ENCODE measurements at places on chromosomes 13 and 19. TPM values are rescaled to one million over a fixed set of nuclear protein-coding genes. Genes with fewer than 3 reads are reported as not detected.

OR7D2 gene
- not detected for total RNA-seq

GRCh38 chr19:1408300-1409203 lies 1.2 kb downstream of the DAZAP1 start:
- peak; percentile 71 for DNase-seq

CNFN gene
- total RNA-seq: 2.8 TPM

DNA sequence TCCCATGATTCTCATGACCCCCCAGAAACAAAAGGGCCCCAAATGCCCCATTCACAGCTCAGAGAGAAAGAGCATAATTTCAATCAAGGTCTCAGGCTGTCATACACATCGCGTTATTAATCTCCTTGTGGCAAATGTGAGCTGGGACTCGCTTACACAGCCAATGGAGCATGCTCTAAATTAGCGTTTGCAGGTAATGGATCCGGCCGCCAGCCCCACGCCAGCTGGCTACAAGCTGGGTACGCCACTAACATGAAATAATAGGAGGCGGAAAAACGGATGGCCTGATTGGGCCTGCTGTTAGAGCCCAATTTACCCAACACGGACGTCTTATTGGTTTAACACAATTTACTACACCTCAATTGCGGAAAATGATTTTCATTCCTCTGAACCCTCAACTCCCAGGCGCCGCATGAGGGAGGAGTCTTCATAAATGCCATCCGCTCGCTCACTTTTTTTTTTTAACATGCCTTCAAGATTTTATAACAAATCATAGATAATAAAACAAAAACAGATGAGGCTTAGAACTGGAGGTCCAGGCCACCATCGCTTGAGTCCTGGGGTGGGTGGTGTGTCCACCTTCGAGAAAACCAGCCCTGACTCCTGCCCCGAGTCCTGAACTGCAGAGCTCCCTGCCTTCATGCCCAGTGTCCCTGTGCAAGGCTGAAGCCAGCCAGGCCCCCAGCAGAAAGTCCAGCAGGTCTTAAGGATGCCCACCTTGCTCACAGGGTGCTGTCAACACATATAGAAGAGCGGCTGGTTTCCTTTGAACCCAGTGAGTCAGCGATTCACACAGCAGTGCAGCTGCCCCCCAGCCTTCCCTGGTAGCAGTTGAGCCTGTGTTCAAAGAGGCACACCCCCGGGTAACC lies 62.1 kb downstream of the PEPD start:
- peak; percentile 16 for DNase-seq

NUDT19 gene
- total RNA-seq: 3.2 TPM

DNA sequence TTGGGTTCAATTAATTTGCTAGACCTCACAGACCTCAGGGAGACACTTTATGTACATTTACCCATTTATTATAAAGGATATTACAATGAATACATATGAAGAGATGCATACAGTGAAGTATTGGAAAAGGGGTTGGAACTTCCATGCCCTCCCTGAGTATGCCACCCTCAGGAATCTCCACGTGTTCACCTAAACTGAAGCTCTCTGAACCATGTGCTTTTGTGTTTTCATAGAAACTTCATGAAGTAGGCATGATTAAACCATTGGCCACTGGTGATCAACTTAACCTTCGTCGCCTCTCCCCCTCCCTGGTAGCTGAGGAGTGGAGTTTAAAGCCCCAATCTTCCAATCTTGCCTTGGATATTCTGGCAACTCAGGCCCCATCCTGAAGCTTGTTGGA lies 20.3 kb downstream of the ZNF160 start:
- DNase-seq: no peak

ZNF486 gene
- 69.8 TPM for total RNA-seq

FFAR2 gene
- total RNA-seq: not detected

ZNF208 gene
- not detected for total RNA-seq

DNA sequence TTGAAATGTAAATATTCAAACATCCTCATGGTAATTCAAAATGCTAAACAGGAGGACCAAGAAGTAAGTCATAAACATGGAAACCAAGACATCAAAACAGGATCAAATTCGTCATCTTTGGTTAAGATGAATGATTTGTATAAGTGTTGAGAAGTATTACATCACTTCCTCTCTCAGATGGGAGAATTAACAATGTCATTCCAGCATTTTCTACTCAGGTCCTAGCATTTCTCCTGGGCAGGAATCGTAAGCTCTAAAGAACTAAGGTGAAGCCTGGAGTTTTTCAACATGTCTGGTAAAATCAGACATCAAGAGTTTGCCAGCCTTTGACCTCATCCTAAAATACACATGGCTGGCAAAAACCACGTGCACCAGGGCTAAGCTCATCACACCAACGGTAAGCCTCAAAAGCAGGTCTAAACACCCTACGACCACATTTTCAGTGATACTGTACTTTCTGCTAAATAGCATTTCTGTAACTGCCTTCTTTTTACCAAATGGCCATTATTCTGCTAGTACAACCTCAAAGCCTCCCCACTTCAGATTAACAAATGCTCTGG lies 24.8 kb downstream of the RANBP3 start:
- DNase-seq: no peak

SELENOW gene
- 291 TPM for total RNA-seq

PLK5 gene
- 0.69 TPM for total RNA-seq

- DNase-seq: no peak
Measured at GRCh38 chr19:28242317-28242927, 970.5 kb downstream of the UQCRFS1 start.

DNA sequence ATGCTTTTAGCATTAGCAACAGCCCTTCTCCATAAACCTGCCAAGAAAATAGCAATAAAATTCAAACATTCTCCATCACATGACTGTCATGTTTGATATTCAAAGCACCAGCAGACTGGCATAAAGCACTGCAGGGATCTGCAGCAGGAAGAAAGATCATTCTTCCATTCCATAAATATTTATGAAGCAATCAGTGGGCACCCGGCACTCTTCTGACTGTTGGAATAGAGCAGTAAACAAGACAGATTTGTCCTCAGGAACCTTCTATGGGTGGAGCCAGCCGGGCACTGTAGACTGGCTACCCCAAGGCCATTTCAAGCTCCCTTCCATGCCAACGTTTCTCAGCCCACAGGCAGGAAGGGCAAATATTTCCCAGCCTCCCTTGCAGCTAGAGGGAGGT lies 25.5 kb downstream of the PLA2G4C start:
- DNase-seq: no peak

- no peak for DNase-seq
Measured at GRCh38 chr13:48679941-48680680, 26.4 kb downstream of the CYSLTR2 start.

ZSWIM4 gene
- 46.0 TPM for total RNA-seq

MBD3L4 gene
- total RNA-seq: not detected

DNA sequence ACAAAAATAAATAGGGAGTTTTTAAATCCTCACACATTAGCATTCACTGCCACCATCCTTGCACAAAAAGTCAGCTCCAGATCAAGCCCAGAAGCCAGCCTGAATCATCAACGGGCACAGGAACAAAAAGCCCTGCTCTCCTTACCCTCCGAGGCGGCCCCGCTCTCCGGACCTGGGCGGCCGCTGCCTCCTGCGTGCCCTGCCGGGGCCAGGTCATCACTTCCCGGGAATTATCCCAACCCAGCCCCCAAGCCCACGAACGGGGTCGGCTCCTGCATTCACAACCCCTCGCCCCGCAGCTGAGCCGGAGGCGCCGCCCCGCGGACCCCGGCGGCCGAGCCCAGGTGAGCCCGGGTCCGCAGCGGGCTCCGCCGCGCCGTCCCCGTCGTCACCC lies 754 bp downstream of the DNAJB1 start:
- no peak for DNase-seq

- DNase-seq: no peak
Measured at GRCh38 chr13:110616103-110617101, 1.1 kb downstream of the NAXD start.

- no peak for DNase-seq
Measured at GRCh38 chr13:47134939-47135489, 238.2 kb upstream of the HTR2A start.

- DNase-seq: no peak
Measured at GRCh38 chr13:80109303-80109702, 231.6 kb downstream of the SPRY2 start.

CYP4F8 gene
- total RNA-seq: not detected

ZSCAN5C gene
- 0.32 TPM for total RNA-seq

ZNF296 gene
- total RNA-seq: 6.3 TPM

- no peak for DNase-seq
Measured at GRCh38 chr13:76160961-76161925, 525.1 kb downstream of the LMO7 start.

RUBCNL gene
- 1.9 TPM for total RNA-seq

DNA sequence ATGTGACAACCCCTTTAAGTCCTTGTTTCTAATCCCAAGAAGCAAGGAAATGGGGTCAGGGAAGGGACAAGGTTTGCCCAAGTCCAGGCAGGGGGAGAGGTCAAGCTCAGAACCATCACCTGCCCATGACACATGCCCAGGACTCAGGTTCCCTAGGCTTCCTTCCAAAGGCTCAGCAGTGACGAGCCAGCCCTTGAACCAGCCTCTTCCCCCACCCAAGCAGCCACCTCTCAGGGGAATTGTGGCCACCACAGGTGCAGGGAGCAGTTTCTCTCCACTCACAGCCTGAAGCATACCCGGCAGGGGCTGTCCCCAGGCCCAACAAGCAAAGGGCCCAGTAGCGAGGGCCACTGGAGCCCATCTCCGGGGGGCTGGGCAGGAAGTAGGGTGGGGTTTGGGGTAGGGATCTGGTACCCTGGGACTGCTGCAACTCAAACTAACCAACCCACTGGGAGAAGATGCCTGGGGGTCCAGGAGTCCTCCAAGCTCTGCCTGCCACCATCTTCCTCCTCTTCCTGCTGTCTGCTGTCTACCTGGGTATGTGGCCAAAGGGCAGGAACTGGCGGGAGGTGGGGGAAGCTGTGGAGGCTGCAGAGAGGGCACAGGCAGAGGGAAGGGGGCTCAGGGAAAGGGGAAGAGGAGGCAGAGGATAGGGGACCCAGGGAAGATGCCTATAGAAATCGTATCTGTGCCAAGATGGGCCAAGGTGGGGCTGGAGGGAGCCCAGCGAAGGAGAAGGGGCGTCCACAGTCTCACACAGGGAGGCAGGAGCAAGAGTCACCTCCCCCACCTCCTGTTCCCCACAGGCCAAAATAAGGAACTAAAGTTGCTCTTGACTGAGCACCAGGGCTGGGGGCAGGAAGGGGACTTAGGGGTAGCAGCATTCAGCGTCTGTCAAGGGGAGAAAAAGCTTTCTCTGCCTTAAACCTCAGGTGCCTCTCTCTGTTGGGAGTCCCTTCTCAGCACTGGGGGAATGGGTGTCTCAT lies at the start of gene CD79A:
Gene CD79A (plus strand): TSS at position 433 of the 986 bp plus-strand sequence. CDS start 26 bp downstream, at position 459.
- DNase-seq: no peak

PGLYRP2 gene
- not detected for total RNA-seq

GRCh38 chr19:33462112-33462791 lies 59.3 kb downstream of the PEPD start:
- DNase-seq: peak; percentile 7

SBK2 gene
- total RNA-seq: 0.42 TPM

DNA sequence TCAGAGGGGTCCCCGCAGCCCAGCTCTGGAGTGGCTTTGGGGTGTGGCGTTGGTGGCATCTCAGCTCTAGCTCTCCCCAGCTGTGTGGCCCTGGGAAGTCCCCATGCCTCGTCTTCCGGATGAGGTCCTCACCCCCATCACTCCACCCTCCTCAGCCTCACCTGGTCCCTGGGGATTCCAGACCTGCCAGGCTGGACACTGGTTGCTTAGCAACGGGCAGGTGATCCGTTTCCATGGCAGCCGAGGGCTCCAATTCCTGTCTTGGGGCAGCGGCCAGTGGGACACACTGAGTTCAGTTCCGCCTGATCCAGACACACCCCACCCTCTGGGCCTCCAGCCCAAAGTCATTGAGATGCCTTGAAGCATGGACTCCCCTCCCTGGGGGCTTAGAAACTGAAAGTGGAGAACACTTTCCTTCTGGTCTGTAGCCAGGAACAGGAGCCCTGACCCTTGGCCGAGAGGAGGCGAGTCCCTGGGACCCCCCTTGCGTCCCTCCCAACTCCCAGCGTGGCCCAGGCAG lies 7.7 kb upstream of the MISP start:
- DNase-seq: no peak

NAPSA gene
- 0.88 TPM for total RNA-seq
